ENCODE measurements at places on chromosomes 7 and 10. TPM values are rescaled to one million over a fixed set of nuclear protein-coding genes. Genes with fewer than 3 reads are reported as not detected.

CYP2C19 gene
- not detected for total RNA-seq

KCNIP2 gene
- 0.82 TPM for total RNA-seq

EPHA1 gene
- 0.29 TPM for total RNA-seq

MAGI2 gene
- 0.40 TPM for total RNA-seq

CALML5 gene
- total RNA-seq: not detected

ZNF425 gene
- total RNA-seq: 1.7 TPM

PTPRN2 gene
- 0.83 TPM for total RNA-seq

SVIL gene
- total RNA-seq: 19.1 TPM

ADRB1 gene
- total RNA-seq: 1.1 TPM

WDR91 gene
- 7.9 TPM for total RNA-seq

STRIP2 gene
- 9.8 TPM for total RNA-seq

MBL2 gene
- not detected for total RNA-seq

ARL5B gene
- 5.7 TPM for total RNA-seq

UPK3BL2 gene
- 2.9 TPM for total RNA-seq

ZFAND2A gene
- total RNA-seq: 59.6 TPM

ACSM6 gene
- not detected for total RNA-seq

TRIM74 gene
- total RNA-seq: 0.30 TPM

TFR2 gene
- total RNA-seq: 2.4 TPM

VSTM4 gene
- 0.50 TPM for total RNA-seq

FGF8 gene
- total RNA-seq: not detected

ACTL6B gene
- total RNA-seq: not detected

MSS51 gene
- total RNA-seq: 0.26 TPM

TMEM184A gene
- 6.7 TPM for total RNA-seq

ASZ1 gene
- not detected for total RNA-seq

ABCF2 gene
- 61.3 TPM for total RNA-seq

FRMPD2 gene
- not detected for total RNA-seq

SGPL1 gene
- total RNA-seq: 31.2 TPM

ARHGEF35 gene
- 0.33 TPM for total RNA-seq

KIAA1217 gene
- total RNA-seq: 1.4 TPM

BAZ1B gene
- 55.6 TPM for total RNA-seq

FAS gene
- 32.4 TPM for total RNA-seq

FUOM gene
- 16.0 TPM for total RNA-seq

Data from A549 treated with GW870086 at 1 μM for 4 hours (cell line).